NCI-H1694 (cell line): ENCODE measurements at places on chromosomes 16 and 17.

GRCh38 chr17:58121925-58122324, 26.3 kb upstream of the OR4D1 start:
- DNase-seq, result peak; percentile 16

- no peak for DNase-seq
Observed at GRCh38 chr17:48067245-48067644, 19.1 kb downstream of the NFE2L1 start.

GRCh38 chr17:57602896-57603295, 142.2 kb downstream of the CCDC182 start:
- DNase-seq, result no peak

GRCh38 chr17:77210331-77210730, 69.6 kb downstream of the SEC14L1 start:
- no peak for DNase-seq

DNA sequence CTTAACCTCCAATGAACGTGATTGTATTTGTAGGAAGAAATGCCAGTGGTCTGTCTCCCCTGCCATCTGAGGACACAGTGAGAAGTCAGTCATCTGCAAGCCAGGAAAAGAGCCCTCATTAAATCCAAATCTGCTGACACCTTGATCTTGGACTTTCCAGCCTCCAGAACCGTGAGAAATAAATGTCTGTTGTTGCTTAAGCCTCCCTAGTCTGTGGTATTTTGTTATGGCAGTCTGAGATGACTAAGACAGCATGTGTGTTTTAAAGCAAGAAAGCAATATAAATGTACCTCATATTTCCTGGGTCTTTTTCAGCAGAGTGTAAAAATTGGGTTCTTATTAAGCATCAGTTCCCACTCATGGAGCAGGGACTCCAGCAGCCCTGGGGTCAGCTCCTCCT, 177.9 kb upstream of the NLRP1 start:
- DNase-seq, result no peak

DNA sequence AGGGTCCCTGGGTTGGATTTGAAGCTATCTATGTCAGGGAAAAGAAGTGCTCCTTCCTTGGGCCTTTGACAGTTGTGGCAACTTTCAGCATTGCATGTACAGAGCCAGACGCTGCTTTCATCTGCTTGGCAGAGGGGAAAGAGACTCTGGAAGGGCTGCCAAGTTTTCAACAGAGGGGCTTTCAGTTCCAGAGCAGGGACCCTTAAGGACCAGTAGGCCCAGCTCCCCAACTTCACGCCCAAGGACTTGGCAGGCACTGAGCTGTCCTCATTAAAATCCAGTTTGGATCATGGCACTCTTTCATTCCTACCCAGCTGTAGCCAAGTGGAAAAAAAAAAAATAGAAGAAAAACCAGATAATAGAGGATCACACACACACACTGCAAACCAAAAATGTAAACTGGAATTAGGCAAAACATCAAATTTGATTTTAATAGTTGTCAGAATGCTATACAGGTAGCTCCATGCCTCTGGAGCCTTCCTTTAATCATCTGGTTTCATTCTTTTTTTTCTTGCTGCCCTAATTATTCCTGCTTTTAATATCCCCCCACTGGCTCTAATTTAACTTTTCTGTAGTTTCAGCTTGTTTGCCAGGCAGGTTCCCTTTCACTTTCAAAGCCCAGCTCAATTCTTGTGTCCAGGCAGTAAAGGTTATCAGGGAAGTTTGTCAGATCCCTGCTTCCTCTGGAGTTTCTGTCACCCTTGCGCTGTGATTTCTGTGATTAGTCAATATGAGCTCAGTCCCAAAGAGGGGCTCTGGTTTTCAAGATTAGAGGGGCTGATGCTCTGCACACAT, 702.6 kb upstream of the CDH8 start:
- no peak for DNase-seq
